ENCODE measurements at places on chromosomes 4 and X. TPM values are rescaled to one million over a fixed set of nuclear protein-coding genes. Genes with fewer than 3 reads are reported as not detected.

- no peak for DNase-seq
Measured at GRCh38 chr4:53113431-53114225, 251.5 kb downstream of the RASL11B start.

Gene RBM41
- 3.1 TPM for total RNA-seq

Gene HSFX3
- total RNA-seq = not detected

Gene ZDHHC15
- total RNA-seq = 0.06 TPM

All from G401 (cell line).